ENCODE measurements at places on chromosomes 12 and 14.

DNA sequence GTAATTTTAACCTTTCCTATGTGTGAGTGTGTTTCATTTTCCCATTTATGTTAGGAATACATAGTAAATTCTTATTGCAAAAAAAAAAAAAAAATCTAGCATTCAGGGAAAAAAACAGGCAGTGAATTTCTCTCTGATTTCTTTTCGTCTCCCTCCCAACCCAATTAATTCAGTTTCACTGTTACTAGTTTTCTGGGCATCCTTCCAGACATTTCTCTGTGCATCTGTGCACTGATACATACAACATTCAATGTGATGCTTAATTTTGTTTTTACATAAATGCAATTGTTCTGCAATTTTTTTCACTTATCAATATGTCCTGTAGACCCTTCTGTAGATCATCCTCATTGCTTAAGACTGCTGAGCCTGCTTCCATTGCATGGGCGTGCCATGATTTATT, 694.3 kb upstream of the TBX3 start:
- no peak for DNase-seq

DNA sequence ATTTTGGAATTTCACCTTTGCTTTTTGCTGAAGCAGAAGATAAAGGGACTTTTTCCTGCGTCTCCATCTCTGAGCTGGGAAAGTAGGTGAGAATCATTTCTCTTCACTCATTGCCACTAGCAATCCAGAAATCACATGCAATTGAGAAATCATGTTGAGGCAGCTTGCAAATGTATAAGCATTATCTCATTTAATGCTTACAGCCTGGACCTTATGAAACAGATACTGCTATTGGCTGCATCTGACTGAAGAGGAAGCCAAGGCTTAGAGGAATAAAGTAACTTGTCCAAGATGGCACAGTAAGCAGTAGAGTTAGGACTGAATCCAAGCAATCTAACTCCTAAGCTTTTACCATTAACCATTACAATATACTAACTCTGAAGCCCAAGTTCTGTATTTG, 122.4 kb downstream of the FIGNL2 start:
- no peak for DNase-seq

GRCh38 chr12:93673084-93673483, 4.1 kb upstream of the CRADD start:
- DNase-seq, result no peak

GRCh38 chr12:16148938-16149337, 128.5 kb downstream of the SLC15A5 start:
- DNase-seq, result no peak

GRCh38 chr14:56885825-56886224, 75.5 kb upstream of the OTX2 start:
- no peak for DNase-seq

- DNase-seq, result no peak
These were observed 801.3 kb downstream of the BCL11B start for GRCh38 chr14:98470663-98471062.

GRCh38 chr12:62239571-62239970, 20.6 kb upstream of the USP15 start:
- no peak for DNase-seq

DNA sequence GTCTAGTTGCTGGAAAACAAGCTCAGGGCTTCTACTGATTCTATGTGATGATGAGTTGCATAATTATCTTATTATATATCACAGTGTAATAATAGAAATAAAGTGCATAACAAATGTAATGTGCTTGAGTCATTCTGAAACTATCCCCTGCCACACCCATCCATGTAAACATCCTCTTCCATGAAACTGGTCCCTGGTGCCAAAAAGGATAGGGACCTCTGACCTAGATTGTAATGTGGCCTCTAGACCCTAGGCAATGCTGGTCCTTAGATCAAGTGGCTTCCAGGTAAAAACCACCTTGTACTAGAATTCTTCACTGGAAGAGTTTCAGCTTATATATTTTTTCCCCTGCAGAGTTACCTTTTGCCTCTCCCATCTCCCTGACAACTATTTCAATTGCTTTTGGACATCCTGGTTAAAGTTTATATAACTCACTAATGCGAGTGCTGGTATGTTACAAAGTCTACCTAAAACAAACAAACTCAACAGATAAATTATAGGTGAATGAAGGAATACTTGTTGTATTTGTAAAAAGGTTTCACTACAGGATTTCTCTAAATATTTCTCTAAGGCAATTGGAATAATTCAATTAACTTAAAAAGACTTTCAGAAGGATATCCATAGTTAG, 462.5 kb downstream of the NAV3 start:
- no peak for DNase-seq

DNA sequence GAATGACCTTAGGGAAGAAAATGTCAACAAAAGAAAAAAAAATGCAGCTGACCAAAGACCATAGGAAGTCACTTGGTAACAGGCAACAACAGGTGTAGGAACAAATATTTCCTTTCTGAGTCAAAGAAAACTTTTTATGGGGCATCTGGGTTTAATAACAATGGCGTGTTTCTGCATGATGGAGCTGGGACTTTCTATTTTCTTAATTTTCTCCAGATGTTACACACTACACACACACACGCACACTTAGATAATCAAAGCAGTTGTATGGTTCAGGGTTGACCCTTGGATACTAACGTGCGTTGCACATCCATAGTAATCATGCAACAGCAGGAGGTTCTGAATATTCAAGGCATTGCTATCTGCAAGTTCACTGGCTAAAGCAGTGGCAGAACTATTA, 47.9 kb upstream of the NTF3 start:
- DNase-seq, result no peak

GRCh38 chr12:21527451-21528180, 1.5 kb downstream of the SPX start:
- DNase-seq, result peak; percentile 53

DNA sequence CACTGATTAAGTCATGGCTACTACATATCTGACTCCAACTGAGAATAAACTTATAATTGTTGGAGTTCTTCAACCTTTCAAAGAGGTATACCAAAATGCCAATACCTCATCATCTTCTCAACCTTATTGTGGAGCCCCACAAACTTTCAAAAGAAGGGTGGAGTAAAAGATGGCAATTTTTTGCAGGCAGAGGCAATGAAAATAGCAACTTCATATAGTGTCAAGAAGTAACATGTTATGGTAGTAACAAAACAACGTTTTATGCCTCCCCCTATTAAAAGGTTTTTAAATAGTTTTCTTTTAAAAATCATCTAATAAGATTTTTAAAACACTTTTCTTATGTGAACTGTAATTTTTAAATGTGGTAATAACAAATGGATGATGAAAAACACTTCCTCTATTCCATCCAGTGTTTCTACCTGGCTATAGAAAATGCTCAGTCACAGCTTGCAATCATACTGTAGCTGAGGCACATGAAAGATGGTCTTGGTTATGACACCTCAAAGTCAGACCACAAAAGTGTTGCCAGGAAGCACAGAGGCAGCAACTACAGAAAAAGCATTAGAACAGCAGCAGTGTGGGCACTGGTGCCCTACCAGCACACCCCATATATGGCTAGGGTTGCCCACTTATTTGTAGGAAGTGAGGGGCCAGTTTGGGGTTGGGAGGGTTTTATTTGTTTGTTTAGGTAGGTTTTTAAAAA, 7.0 kb downstream of the PPP1R12A start:
- peak; percentile 31 for DNase-seq

- no peak for DNase-seq
These were observed 74.2 kb upstream of the PYGL start for GRCh38 chr14:51018521-51018920.

- peak; percentile 58 for DNase-seq
These were observed 17.1 kb downstream of the SLC11A2 start for GRCh38 chr12:51009056-51009440.

DNA sequence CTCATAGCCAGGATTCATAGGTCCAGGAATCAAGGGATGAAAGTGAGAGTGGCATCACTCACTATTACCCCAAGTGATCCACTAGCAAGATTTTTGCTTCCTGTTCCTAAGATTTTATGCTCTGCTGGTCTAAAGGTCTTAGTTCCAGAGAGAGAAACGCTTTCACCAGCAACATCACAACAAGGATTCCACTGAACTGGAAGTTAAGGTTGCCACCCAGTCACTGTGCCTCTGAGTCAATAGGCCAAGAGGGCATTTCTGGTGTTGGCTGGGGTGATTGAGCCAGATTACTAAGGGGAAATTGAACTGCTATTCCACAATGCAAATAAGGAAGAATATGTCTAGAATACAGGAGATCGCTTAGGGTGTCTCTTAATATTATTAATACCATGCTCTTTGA, 142.5 kb upstream of the ARID2 start:
- no peak for DNase-seq

- no peak for DNase-seq
These were observed 38.9 kb upstream of the E2F7 start for GRCh38 chr12:77104286-77104685.

- DNase-seq, result no peak
These were observed 16.3 kb upstream of the ABHD12B start for GRCh38 chr14:50855558-50855957.

DNA sequence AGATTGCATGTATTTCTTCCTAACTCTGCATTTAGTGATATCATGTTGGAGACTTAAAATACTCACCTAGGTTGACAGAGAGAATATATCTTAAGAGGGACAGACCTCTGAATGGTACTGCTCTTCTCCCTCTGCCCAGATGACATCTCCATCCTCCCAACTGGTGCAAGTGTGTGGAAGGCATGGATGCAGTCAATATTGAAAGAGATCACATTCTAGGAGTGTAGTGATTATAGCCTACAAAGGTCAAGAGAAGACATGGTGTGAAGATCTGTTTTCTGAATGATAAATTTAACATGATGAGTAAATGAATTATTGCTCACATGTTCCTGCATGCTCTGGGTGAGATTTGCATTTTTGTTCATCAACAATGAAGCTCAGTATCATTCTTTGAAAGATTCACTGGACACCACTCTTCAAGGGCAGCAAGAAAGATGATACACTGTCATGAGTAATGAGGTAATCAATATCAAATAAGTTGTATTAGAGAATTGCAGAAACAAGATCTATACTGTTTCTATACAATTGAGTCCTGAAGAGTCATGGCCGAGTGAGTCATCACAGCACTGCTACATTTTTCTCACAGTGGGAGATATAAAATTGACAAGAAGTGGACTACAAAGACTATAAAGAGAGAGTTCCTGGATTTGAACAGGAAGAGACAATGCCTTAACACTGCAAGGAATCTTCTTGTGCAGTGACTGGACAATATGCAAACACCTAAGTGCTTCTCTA, 183.3 kb upstream of the KRR1 start:
- DNase-seq, result no peak

- no peak for DNase-seq
These were observed 42.0 kb downstream of the NCOR2 start for GRCh38 chr12:124525455-124525854.

- no peak for DNase-seq
These were observed 25.2 kb downstream of the ARHGAP5 start for GRCh38 chr14:32102152-32102787.

- DNase-seq, result no peak
These were observed 4.5 kb downstream of the LRRC43 start for GRCh38 chr12:122187466-122187865.

- no peak for DNase-seq
These were observed 17.2 kb upstream of the SLC35F4 start for GRCh38 chr14:57883061-57883460.

GRCh38 chr14:63855281-63855680, 2.5 kb downstream of the SYNE2 start:
- no peak for DNase-seq

- no peak for DNase-seq
These were observed 7.9 kb downstream of the SERPINA1 start for GRCh38 chr14:94380225-94381148.
